ENCODE measurements at places on chromosomes 3 and 15. TPM values are rescaled to one million over a fixed set of nuclear protein-coding genes. Genes with fewer than 3 reads are reported as not detected.

The GP9 gene
- total RNA-seq, result 0.14 TPM

GRCh38 chr3:159619341-159619885, 369.2 kb upstream of the IL12A start:
- DNase-seq, result no peak

DNA sequence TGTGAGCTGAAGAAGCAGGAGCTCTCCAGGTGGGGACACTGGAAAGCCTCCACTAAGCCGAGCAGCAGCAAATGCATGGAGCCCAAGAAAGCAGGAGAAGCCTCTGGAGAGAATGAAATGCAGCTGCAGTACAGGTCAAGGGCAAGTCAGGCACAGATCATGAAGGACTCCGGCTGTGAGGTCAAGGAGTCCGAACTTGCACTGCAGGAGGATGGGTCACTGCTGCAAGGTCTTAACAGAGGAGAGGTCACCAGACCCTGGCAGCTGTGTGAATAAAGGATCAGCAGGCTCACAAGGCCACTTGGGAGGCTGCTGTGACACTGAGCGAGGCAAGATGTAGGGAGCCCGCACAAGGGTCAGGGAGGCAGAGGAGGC, 24.7 kb upstream of the SLC41A3 start:
- no peak for DNase-seq

DNA sequence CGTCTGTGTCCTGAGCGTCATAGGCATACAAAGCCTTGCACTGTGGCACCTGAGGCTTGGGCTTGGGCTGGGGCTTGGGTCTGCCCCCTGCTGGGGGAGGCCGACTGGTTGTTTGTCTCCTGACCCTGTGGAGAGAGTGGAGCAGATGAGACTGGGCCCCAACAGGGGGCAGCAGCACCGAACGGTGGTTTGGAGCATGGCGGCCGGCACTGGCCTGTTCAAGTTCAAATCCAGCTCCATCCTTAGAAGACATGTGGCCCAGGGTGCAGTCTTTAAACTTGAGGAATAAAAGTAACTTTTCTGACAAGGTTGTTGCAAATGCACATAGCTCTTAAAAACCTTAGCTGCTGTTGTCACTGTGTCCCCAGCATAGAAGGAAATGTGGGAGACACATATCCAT, 33.3 kb downstream of the CCNB2 start:
- DNase-seq, result no peak

GRCh38 chr3:11932636-11933035, 71.6 kb upstream of the SYN2 start:
- no peak for DNase-seq

The PLA2G4B gene
- 1.9 TPM for total RNA-seq

- DNase-seq, result no peak
These were observed 35.4 kb upstream of the KBTBD8 start for GRCh38 chr3:66962664-66963063.

The CKMT1B gene
- total RNA-seq, result 0.09 TPM

The ISL2 gene
- total RNA-seq, result 0.09 TPM

The P2RY12 gene
- 2.9 TPM for total RNA-seq

DNA sequence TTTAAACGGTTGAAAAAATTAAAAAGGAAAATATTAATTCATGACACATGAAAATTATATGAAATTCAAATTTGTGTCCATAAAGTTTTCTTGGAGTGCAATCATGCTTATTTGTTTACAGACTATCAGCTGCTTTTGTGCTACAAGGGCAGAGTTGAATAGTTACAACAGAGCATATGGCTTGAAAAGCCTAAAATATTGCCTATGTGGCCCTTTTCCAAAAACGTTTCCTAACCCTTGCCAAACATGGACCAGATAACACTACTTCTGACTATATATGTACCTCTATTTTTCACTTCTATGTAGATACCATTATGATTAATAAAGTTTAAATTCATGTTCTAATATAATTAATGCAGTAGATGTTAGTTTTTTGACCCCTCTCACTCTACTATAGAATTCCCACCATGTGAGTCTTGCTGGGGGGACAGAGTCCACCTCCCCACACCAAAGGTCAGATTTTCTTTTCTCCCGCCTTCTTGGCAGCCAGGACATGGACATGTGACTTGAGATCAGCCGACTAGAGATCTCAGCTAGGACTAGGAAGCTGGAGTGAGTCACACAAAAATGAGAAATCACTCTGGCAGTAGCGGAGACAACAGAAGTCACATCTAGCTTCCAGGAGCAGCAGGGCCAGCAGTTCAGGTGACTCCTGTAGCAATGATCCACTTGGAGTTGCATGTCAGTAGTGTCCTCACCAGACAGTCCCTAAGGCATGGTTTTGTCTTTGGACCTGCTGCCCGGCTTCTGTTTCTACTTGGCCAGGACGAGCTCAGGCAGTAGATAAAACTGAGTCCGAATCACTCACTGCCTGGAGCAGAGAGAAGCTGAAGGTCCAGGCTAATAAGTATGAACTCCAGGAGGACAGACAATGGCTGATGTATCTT, 22.4 kb downstream of the CIAO2A start:
- no peak for DNase-seq

The CYP11A1 gene
- 0.66 TPM for total RNA-seq

The CD200R1 gene
- total RNA-seq, result 7.8 TPM

DNA sequence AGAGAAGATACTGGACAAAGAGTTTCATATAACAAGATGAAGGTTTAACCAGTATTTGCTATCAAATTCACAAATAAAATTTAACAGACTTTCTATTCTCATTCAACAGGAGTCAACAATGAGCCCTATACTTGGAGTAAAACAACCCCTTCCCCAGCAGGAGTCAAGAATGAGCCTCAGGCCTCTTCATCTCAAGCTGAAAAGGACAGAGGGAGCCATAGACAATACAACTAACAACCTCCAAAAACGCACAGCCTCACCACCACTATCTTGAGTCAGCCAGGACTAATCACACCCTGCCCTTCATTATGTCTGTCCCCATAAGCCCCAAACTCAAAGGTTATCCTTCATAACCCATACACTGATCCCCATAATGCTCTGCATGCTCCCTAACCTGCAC, 36.4 kb downstream of the ETFA start:
- DNase-seq, result no peak

- no peak for DNase-seq
These were observed 72.3 kb downstream of the CD200R1L start for GRCh38 chr3:112774293-112774926.

GRCh38 chr15:51714911-51715310, 22.5 kb downstream of the LYSMD2 start:
- no peak for DNase-seq

The GOLGA8T gene
- 0.19 TPM for total RNA-seq

GRCh38 chr15:88909956-88910831, 3.0 kb downstream of the MFGE8 start:
- DNase-seq, result no peak

- DNase-seq, result no peak
These were observed 71.4 kb upstream of the LMOD3 start for GRCh38 chr3:69193749-69194148.

GRCh38 chr3:166405896-166406295, 568.7 kb upstream of the BCHE start:
- DNase-seq, result no peak

The MAP2K1 gene
- total RNA-seq, result 31.1 TPM

DNA sequence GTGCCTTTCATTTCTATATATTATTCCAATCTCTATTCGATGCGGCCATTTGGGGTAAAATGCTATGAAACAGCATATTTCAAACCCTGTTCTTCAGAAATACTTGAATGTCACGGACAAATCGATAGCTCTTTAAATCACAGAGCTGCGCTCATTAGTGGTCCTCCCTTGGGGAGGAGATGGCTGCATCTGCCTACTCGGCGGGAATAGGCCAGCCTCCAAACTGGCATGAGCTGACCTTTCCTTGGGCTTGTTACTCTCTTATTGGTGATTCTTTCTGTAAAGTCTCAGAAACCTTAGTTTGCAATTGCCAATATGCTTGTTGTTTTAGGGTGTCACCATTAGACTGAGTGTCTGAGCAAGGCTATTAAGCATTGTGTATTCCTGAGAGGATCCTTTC, 120.9 kb downstream of the BDH1 start:
- no peak for DNase-seq

DNA sequence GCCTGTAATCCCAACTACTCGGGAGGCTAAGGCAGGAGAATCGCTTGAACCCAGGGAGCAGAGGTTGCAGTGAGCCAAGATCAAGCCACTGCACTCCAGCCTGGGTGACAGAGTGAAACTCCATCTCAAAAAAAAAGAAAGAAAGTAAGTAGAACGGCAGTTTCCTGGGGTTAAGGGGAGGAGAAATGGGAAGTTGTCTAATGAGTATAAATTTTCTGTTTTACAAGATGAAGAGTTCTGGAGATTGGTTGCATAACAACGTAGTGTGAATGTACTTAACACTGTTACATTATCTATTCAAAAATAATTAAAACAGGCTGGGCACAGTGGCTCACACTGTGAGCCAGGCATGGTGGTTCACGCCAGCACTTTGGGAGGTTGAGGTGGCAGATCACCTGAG, 45.4 kb downstream of the GRK7 start:
- DNase-seq, result no peak

The FBXL22 gene
- 0.33 TPM for total RNA-seq

The FMN1 gene
- total RNA-seq, result 2.6 TPM

DNA sequence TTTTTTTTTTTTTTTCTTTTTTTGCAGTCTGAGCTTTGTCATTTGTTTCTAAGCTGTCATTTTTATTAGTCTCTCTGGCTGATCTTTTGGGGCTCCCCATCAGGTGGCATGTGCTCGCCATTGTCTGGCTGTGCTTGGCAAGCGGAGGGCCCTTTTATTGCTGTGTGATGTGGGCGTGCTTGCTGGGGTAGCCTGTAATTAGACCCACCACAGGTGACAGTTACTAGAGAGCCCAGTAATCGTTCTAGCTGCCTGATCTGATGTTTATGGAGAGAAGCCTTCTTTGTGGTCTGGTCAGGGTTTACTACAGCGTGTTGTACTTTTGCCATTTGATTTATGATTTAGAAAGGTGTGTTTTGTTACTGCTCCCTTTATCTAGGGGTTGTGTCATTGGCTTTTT, 179.9 kb downstream of the MCTP2 start:
- DNase-seq, result no peak

GRCh38 chr3:190495354-190495753, 18.5 kb upstream of the IL1RAP start:
- no peak for DNase-seq

The ASB7 gene
- total RNA-seq, result 10.6 TPM

DNA sequence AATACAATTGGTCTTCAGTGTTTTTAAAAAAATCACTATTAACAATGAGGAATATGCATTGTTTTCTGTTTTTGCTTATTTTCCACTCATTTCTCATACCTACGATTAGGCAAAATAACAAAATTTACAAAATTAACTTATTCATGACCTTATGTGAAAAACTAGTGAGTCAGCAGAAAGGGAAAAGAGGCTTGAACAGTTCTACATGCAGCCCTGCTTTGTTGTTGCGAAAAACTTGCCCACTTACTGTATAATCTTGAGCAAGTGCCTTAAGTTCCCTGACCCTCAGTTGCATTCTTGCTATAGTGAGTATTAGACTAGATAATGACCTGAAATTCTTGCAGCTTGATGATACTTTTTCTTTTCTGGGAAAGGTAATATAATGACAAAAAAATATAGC, 551.1 kb upstream of the BCHE start:
- no peak for DNase-seq

DNA sequence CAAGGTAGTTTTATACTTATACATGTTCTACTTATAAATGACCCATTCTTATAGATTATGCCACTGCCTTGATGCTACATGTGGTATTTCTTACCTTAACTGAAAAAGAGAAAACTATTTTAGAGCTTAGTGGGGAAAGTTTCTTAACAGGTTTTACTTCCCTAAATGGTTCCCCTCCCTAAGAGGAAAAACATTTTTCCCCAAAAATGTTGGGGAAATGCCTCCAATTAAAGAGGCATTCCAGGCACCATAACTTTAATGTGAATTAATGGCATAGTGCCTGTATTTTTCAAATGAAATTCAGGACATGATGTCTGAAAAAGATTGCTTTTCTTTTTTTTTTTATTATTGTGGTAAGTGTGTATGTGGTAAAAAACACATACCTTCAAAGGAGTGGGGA, 22.6 kb downstream of the GOLM2 start:
- DNase-seq, result no peak

The NMNAT3 gene
- total RNA-seq, result 4.7 TPM

DNA sequence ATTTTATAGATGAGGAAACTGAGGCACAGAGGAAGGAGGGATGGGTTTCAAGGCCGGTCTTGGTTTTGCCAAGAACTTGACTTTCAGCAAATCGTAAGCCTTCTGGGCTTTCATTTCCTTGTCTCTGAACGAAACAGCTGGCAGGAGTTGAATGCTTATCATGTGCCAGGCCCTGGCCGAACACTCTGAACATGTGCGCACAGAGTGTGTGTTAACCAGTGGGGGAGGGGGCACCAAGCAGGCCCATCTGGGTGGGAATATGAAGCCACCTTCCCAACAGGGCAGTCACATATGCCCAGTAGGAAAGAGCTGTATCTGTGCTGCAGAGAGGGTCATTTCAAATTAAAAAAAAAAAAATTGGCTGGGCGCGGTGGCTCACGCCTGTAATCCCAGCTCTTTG, 29.3 kb downstream of the ZNF710 start:
- DNase-seq, result no peak

- DNase-seq, result no peak
These were observed 369 bp upstream of the U2SURP start for GRCh38 chr3:143001034-143001368.

- no peak for DNase-seq
These were observed 64.4 kb upstream of the TPM1 start for GRCh38 chr15:62977952-62978811.

The TM4SF4 gene
- 0.09 TPM for total RNA-seq

DNA sequence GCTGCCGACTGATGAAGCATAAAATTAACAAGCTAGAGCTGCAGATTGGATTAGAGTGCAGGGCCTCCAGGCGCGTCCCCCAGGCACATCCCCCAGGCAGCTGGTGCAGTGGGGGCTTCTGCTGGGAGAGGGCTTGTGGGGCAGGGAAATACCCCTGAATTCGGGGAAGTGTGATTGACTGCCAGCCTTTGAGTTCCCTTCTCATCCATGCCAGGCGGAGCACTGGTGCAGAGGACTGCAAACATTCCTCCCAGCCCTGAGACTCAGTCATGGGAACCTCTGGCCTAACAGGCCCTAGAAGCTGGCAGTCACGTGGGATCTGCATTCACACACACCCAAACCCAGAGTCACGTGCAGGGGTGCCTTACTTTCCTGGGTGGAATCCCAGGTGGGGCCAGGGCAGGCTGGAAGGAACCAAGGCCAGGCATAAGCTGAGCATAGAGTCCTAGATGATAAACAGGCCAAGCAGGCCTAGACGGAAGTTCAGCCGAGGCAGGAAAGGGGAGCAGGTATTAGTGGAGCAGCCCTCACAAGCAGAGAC, 46.2 kb upstream of the SEC22A start:
- no peak for DNase-seq

GRCh38 chr3:145869958-145870357, 291.0 kb downstream of the PLOD2 start:
- no peak for DNase-seq

The STRIT1 gene
- total RNA-seq, result not detected

GRCh38 chr3:170256597-170256996, 34.4 kb downstream of the PRKCI start:
- no peak for DNase-seq

Measured in thymus (tissue), 14 donors.